ENCODE measurements at places on chromosomes 5 and 9.

- no peak for DNase-seq
Measured at GRCh38 chr9:38226491-38226951, 157.5 kb upstream of the SHB start.

DNA sequence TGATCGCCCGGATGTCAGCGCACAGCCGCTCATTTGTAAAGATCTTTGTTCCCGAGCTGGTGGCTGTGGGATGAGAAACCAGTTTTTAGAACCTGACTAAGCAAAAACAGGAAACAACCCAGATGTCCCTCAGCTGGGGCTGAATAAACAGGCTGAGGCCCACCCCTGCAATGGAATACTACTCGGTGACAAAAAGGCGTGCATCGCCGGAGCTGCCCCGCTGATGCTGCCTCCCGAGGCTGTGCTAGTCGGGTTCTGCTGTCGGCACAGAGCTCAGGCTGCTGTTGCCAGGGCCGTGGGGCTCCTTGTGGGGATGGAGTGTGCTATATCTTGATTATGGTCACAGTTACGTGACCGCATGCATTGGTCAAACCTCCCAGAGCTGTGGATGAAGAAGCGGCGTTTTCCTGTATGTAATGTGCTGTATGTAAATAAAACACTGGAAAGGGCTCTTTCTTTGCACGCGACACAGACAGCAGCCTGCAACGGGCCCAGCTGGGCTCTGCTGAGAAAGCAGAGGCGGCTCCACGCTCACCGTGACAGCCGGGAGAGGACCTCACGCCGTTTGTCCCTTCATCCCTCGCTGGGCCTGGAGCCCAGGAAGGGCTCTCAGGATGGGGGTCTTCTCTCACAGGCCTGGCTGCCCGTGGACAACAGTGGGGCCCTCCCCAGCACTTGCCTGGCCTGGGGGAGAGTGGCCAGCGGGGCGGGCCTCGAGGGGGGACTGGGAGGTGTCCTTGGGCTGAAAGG lies 51.5 kb upstream of the RNU6ATAC start:
- DNase-seq: no peak

DNA sequence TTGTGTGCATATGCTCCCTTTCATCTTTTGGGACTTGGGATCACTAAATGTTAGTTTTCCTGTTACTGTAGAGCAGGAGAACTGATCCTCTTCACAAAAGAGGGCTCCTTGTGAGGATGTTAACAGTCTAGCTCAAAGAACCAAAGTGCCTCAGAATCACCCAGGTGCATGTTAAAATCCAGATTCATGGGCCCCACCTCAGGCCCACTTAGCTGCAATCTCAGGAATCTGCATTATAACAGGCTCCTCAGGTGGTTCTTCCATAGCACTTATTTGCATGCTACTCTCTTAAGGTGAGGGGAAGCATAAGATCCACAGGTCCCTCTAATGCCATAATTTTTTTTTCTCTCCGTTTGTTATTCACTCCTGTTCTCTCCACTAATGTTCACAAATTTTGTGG lies 14.8 kb upstream of the MEF2C start:
- DNase-seq: no peak

DNA sequence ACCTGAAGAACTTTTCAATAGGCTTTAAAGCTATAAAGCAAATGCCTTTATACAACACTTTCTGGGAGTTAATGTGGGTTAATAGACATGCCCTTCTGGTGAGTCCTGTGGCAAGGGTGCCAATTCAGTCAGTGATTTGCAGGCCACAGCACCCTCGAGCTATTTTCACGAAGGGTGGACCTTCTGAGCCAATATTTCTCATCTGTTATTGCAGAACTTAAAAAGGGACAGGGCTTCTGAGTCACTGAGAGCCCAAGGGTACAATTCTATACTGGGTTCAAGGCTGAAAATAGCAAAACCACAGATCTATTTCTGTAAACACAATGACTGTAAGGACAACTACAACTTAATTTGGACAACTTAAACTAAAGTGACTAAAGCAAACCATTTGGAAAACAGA lies 92.8 kb downstream of the GABRG2 start:
- no peak for DNase-seq

- DNase-seq: no peak
Measured at GRCh38 chr9:13378154-13378553, 98.7 kb upstream of the MPDZ start.

DNA sequence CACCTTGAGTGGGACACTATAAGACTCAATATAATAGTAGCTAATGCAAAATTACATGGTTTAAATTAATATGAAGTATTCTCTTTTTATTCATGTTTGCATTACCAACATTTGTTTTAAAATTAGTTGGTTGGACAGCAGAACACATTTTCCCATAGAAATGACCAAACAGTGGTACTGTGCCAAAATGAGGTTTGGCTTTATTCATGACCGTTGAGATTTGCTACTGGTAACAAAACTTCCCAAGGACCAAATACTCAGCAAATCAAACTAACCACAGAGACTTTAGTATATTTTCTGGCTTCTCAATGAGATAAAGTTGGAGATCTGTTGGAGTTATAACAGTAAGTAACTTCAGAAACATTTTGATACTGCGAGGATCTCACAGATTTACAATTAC lies 637.8 kb upstream of the MEF2C start:
- DNase-seq: no peak

- DNase-seq: no peak
Measured at GRCh38 chr5:143275512-143276363, 127.7 kb downstream of the NR3C1 start.

DNA sequence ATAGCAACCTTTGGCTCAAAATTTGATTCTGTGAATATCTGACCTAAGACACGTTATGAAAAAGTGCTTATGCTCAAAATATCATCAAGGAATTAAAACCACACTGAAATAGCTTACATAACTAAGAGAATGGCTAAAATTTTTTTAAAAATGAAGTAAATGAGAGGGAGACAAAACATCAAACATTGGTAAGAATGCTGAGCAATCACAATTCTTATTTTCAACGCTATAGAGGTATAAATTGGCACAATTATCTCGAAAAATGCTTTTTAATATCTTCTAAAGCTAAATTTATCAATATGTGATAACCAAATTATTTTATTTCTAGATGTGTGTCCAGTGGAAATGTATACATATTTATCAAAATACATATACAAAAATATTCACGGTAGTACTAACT lies 381.3 kb downstream of the ANXA1 start:
- no peak for DNase-seq

DNA sequence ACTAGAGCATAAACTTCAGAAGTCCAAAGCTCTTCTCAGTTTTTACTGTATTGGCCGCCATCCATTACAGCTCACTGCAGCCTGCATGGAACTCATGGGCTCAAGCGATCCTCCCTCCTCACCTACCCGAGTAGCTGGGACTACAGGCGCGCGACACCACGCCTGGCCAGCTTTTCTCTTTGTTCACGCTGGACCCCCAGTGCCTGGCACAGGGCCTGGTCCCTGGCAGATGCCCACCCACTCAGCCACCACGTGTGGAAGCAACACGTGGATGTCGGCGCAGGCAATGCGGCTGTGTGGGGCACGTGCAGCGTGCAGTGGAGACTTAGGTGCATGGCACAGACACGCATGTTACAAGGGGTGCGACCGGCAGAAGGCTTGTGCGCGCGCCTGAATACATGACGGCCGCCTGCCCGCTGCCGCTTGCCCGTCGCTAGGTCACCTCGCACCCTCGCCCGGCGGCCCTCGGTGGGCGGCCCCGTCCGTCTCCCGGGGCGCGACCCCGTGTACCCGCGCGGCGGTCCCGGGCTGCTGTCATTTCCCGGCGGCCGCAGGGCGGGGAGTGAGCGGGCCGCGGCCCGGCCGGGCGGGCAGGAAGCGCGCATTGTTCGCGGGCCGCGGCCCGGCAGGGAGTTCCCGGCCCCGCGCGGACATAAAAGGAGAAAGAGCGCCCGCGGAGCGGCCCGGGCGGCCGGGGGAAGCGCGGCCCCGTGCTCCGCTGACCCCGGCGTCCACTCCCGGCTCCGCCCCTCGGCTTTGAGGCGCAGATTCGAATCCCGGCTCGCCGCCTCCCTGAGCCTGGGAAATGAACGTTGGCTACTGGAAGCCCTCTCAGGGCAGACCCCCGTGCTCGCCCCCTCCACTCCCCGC lies 24.1 kb upstream of the PTGS1 start:
- DNase-seq: no peak

DNA sequence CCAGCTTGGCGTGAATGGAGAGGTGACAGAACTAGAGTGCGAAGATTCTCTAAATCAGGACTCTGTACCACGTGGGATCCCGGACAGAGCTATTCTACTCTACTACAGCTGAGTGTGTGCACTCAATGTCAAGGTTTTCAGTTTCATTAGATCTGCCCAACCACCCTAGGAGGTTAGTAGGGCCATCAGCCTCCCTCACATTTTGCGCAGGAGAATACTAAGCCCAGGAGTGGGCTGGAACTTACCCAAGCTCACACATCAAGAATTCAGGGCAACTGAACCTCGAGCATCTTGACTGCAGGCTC lies 68.3 kb upstream of the TBC1D2 start:
- DNase-seq: no peak

- no peak for DNase-seq
Measured at GRCh38 chr5:149809931-149810691, 80.0 kb downstream of the PPARGC1B start.

GRCh38 chr9:109737295-109737694 lies 42.7 kb upstream of the PALM2AKAP2 start:
- DNase-seq: no peak

GRCh38 chr9:98083061-98083501 lies 26.5 kb downstream of the NANS start:
- DNase-seq: no peak

DNA sequence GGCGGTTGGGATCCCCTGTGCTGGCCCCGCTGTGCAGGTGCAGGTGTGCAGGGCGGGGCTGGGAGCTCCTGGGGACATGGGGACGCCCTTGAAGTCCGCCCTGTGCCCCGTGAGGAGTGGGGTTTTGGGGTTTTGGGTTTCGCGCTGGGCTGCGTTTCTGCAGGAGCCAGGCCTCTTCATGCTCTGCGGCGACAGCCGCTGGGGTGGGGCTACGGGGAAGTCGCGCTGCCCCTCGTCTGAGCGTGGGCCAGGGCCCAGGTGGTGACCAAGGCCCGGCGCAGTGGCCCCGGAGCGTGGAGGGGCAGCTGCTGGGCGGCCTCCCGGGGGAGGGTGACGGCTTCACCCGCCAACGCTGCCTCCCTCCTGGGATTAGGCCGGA lies 47.8 kb upstream of the IRX4 start:
- DNase-seq: no peak

GRCh38 chr5:16987776-16988175 lies 51.7 kb upstream of the MYO10 start:
- no peak for DNase-seq

- no peak for DNase-seq
Measured at GRCh38 chr5:133744960-133745308, 132.6 kb upstream of the FSTL4 start.

- DNase-seq: no peak
Measured at GRCh38 chr5:21818370-21818720, 1034.8 kb downstream of the CDH12 start.

GRCh38 chr5:178235588-178235974 lies 3.0 kb upstream of the PHYKPL start:
- no peak for DNase-seq

Data from GM04503 (cell line).